ENCODE measurements at places on chromosomes 7 and 10.

- no peak for DNase-seq
Measured at GRCh38 chr10:126459032-126459831, 71.0 kb upstream of the ADAM12 start.

DNA sequence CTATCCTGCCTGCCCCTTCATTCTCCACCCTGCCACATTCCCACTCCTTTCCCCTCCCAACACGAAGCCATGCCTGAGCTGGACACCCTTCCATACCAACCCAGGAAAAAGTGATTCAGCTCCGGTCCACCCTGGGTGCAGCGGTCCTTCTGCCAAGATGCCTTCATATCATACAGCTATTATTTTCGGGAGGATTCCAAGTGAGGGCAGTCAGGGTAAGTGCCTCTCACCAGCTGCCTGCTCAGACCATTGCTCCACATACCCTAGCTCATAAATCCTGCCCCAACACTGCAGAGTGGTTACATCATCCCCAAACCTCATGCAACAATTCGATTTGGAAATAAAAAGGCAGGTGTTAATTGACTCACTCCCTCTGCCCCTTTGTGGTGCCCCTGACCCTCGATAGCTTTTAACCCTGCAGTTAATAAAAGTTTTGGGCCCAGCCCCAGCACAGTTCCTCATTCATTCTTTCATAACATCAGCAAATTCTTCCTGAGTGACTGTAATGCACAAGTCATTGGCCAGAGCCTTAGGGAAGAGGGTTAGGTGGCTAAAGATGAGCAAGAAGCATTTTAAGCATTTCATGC lies 42.6 kb downstream of the ZNF503 start:
- no peak for DNase-seq

DNA sequence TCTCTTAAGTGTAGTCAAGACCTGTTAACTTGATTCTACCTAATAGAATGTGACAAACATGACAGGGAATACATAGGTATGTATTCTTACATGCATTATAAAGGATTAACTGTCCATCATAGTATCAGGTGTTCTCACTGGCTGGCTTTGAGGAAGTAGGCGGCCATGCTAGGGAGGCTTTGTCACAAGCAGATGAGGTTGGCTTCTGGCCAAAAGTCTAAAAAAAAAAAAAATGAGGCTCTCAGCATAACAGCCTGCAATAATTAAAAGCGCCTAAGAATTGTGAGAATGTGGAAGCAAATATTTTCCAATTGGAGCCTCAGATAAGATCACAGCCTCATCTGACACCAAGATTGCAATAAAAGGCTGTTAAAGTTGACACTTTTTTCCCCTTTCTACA lies 1256.8 kb upstream of the SORCS1 start:
- no peak for DNase-seq

GRCh38 chr7:124943472-124943871 lies 13.8 kb upstream of the POT1 start:
- DNase-seq = no peak

- no peak for DNase-seq
Measured at GRCh38 chr7:50285269-50285668, 19.2 kb upstream of the IKZF1 start.

GRCh38 chr10:22713853-22714478 lies 412 bp downstream of the PIP4K2A start:
- peak; percentile 23 for DNase-seq

- DNase-seq = no peak
Measured at GRCh38 chr7:90877201-90877600, 281.1 kb downstream of the CDK14 start.

DNA sequence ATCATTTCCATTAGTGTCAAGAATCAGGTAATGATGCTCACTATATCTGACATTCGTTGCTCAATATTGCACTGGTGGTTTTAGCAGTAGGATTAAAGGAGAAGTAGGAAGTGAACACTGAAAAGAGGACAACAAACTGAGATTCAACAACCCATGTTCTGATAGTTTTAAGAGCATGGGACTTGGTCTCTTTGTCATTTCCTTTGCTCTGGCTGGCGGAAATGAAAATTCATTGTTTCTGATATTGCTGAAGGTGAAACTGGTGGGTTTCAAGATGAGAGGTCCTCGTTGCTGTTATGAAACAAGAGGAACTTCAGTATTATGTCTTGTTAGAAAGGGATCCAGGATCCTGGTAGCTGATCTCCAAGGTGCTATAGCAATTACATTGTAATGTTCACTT lies 129.0 kb downstream of the DNAH11 start:
- no peak for DNase-seq

DNA sequence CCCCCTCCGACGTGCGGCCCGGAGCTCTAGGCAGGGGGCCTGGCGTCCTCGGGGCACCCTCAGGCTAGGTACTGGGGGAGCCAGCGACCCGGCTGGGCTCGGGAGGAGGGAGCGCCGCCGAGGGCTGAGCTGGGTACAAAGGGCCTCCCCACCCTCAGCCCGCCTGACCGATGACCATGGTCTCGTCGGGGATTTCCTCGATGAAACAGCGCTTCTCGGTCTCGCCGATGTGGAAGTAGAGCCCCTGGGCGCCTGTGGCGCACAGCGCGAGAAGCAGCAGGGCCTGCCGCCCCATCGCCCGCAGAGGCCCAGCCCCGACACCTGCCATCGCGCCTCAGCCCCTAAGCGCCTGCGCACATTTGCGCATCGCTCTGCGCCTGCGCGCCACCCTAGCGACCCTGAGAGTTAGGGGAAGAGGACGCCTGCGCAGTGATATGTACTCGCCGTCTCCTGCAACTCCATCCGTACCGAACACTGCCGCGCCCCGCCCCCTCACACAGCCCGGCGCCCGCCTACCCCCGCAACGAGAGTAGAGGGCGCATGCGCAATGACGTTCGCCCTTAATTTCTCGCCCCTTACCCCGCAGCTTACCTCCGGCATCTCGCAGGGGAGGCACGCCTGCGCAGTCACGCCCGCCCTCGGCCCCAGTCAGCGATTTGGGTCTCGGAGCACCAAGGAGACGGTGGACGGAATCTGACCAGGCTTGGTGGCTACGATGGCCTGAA lies at the start of gene TMED4:
Gene TMED4 (minus strand): TSS at position 353 of the 725 bp plus-strand sequence. CDS start 25 bp downstream, at position 328.
- DNase-seq = peak; percentile 99

DNA sequence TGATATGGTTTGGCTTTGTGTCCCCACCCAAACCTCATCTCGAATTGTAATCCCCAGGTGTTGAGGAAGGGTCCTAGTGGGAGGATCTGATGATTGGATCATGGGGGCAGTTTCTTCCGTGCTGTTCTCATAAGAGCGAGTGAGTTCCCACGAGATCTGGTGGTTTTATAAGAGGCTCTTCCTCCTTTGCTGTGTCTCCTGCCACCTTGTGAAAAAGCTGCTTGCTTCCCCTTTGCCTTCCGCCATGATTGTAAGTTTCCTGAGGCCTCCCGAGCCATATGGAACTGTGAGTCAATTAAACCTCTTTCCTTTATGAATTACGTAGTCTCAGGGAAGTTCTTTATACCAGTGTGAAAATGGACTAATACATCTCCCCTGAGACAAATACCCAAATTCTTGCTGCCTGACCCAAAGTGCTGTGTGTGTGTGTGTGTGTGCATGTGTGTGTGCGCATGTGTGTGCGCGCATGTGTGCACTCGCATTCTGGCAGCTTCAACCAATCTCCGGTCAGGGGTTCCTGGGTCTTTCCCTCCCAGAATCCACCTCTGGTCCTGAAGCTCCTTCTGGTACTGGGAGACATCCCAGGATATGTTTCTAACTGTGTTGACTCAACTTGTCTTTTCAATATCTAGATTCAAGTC lies 98.1 kb upstream of the LRRC4 start:
- DNase-seq = no peak

DNA sequence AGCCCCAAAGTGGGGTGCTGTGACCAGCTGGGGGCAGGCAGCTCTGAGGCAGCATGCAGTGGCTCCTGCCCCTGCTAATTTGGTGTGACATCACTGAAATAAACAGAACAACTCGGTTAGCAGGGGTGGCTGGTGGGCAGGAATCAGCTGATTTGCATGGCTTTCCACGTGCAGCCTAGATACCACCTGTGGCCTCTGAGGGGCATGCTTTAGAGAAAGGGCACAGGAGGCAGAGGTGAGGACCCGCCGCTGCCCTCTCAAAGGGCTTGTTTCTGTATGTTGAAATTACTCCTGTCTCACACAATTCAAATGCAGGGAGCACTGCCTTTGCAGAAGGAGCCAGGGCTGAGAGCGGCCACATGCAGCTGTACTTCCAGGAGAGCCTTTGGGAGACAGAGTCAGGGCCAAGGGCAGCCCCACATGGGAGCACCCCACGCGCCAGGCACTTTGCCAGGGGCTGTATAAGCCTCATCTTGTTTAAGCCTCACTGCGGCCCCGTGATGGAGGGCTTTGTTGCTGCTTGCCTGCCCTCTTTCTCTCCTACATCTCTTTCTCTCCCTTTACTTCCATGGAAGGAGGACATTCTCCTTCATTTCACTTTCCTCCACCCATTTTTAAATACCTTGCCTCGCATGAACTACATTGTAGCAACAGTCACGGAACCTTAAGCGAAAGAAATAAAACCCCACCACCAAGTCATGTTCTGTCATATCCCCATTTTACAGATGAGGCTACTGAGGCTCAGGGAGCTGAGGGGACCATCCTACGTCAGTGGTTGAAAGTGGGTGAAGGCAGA lies 137.7 kb downstream of the ZMIZ1 start:
- no peak for DNase-seq

- no peak for DNase-seq
Measured at GRCh38 chr10:88081457-88082054, 218.1 kb downstream of the PTEN start.

GRCh38 chr7:83036721-83037380 lies 125.8 kb downstream of the PCLO start:
- DNase-seq = no peak

GRCh38 chr7:56115852-56116538 lies at the start of gene NUPR2:
NUPR2 (minus strand) TSS chr7:56116417; CDS start chr7:56116314, 103 bp downstream.
- no peak for DNase-seq

DNA sequence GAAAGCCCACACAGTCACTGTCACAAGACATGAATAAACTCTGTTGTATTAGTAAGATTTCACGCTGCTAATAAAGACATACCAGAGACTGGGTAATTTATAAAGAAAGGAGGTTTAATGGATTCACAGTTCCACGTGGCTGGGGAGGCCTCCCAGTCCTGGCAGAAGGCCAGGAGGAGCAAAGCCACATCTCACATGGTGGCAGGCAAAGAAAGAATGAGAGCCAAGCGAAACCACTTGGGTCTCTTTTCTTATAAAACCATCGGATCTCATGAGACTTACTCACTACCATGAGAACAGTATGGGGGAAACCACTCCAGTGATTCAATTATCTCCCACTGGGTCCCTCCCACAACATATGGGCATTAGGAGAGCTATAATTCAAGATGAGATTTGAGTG lies 110.2 kb downstream of the ST8SIA6 start:
- DNase-seq = no peak

GRCh38 chr7:73429215-73429614 lies 4.4 kb upstream of the FZD9 start:
- DNase-seq = no peak

DNA sequence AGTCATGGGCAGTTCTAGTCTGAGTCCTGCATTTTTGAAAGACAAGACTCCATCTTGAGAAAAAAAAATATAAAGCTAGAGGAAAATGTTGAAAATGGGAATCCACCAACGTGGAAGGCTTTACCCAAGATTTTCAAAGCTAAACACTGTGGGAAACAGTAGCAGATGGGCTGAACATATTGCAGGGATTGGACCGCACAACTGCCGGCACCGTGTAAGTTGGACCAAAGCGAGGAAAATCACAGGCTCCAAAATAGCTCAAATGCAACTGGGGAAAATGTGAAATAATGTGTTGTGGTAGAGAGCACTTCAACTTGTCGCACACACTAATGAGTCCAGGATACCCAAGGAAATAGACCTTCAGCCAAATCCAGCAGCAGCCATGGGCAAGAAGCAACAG lies 26.4 kb upstream of the ADRB1 start:
- DNase-seq = no peak

DNA sequence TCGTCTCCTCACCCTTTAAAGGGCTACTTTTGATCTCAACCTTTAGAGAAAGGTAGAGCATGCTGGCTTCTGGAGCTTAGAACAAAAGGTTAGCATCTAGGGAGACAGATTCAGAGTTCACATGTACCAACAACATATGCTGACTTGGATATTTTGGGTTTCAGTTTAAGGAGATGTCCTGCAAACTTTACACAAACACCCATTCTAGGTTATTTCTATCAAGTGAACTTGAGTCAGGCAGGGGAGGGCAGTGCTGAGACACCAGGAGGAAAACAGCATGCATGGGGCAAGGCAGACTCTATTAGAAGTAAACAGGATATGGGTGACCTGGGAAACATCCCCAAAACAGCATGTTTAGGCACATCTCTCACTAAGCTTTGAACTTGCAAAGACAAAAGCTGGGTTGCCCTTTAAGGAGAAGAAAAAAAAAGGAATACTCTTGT lies 43.8 kb downstream of the ARL4A start:
- peak; percentile 83 for DNase-seq

Data from hematopoietic multipotent progenitor cell treated with erythropoietin and hydrocortisone succinate and interleukin-3 and kit ligand, for 15 days (in vitro differentiated cells).